Stomach (tissue), 19 donors: ENCODE measurements at places on chromosomes 5 and 9.

- DNase-seq = no peak
Measured at GRCh38 chr9:81579381-81579780, 110.0 kb downstream of the TLE1 start.

DNA sequence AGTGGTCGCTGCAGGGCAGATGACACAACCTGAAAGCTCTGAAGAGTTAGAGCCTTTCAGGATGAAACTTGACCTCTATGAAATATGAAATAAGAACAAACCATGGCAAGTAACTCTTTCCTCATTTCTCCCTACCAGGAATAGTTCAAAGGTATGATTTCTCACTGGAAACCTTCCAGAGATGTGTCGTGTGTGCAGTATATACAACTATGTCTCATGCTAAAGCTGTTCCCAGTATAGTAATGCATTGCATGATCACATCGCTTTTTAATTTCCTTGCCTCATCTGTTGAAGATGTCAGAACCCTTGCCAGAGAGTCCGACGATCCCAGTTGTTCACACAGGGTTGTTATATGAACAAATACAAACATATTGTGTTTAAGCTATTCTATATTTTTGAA lies 45.8 kb upstream of the RGMB start:
- DNase-seq = no peak

GRCh38 chr9:24498632-24499031 lies 47.1 kb downstream of the IZUMO3 start:
- DNase-seq = no peak

DNA sequence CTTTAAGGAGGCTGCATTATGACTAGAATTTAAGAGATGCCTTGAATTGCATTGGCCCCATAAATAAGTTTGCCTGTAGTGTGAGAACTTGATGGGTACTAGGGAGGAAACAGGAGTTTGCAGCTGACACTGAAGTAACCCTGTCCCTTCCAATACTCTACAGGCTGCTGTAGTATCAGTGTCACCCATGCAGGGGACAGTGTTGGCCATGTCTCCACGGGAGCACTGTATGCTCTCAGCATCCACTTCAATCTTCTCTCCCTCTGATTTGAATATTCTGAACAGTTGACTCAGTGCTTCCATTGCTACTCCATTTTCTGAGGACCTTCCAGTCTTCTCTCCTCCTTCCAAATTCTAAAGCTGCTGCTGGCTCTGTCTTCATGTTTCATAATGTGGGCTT lies 11.4 kb upstream of the IFNA14 start:
- DNase-seq = no peak

GRCh38 chr9:14992081-14992480 lies 81.9 kb upstream of the FREM1 start:
- DNase-seq = peak; percentile 21

DNA sequence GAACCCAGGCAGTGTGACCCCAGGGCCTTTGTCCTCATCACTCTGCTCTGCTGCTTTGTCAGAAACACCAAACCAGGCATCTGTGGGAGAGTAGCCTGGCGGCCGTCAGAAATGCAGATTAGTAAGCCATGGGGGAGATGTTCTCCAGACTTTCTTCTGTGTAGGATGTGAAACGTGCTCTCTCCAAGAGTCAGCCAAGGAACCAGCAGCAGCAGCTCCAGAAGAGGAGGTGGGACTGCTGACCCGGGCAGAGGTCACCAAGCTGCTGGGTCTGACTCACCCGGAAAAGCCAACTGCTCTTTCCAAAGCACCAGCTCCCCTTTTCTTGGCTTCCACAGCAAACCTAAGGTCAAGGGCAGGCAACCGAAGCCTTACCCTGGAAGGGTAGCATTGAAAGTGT lies 14.4 kb upstream of the ABLIM3 start:
- no peak for DNase-seq

DNA sequence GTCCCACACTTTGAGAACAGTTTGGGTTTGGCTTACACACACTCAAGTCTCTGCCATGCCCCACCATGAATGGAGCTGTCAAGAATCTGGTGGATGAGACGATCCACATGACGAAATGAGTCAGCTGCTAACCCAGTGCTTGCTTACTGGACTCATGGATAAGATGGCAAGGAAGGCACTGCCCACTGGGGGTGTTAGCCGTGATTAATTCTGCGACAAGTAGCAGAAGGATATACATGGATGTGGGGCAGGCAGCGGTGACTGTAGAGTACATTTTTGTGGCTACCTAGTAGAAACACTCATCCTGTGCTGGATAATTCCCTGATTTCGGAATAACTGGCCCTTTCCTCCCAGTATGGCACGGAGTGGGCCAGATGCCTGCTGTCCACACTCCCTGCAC lies 77.5 kb downstream of the SPATA31C2 start:
- no peak for DNase-seq

DNA sequence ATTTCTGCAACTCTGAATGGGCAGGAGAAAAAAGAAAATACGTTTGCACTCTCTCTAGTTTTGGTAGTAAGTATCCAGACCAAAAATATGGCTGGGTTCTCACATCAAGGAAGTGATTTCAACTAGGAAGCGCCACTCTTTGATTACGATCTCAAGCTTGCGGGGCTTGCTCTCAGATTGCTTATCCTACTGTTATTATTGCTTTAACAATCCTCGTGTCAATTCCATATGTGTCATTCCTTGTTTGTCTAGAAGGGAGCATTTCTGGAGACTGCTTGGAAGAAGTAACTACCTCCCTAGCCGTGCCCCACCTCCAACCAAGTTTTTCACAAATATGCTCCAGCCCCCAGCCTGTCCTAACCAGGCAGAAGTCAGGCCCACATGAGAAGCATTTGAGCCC lies 3.5 kb downstream of the PRUNE2 start:
- DNase-seq = no peak

DNA sequence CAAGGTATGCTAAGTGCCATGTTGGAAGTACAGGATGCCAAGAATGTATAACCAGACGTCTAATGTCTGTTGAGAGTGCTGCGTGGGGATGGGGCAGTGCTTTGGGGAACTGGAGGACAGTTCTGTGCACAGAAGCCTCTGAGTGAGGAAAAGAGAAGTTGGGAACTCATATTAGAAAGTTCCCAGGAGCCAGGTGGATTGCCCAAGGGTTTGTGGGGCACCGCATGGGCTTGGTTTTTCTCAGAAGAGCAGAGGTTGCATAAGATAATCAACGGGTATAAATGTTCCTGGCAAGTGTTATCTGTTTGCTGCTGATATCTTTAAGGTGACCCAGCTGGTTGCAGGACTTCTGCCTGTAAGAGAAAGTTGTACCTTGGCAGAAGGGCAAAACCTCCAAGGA lies 13.1 kb downstream of the HRH2 start:
- DNase-seq = no peak

GRCh38 chr9:35335164-35335563 lies 154.7 kb upstream of the RUSC2 start:
- no peak for DNase-seq

DNA sequence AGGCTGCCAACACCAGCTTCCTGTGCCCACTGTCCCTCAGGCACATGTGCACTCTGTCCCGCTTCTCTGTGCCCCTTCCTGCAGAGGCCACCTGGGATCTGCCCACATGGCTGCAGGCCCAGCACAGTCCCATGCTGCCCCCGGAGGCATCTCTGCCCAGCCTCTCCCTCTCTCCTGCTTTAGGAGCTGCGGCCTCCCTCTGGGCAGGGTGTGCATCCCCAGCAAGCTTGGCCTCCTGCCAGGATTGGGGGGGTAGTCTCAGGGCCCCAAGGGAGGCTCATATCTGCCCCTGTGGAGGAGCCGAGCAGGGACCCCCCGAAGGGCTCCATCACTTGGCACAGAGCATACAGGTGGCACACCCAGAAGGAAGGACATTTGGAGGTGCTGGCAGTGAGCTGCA lies 24.8 kb downstream of the FLT4 start:
- DNase-seq = no peak

DNA sequence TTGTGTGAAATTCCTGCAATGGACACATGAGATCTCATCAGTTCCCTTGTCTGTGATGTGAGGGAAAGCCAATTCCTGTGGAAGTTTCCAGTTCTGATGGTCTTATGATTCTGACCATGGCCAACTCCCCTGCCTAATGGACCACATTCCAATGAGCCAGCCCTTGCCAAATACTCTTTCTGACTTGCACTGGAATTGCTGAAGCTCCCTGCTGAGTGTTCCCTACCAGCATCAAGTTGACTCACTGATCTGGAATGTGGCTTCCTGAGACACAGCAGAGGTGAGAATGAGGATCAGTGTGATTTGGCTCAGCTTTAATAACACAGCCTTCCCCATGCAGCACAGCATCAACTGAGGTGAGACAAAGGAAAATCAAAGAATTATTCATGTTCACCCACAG lies 427.8 kb downstream of the KDM4C start:
- DNase-seq = no peak

DNA sequence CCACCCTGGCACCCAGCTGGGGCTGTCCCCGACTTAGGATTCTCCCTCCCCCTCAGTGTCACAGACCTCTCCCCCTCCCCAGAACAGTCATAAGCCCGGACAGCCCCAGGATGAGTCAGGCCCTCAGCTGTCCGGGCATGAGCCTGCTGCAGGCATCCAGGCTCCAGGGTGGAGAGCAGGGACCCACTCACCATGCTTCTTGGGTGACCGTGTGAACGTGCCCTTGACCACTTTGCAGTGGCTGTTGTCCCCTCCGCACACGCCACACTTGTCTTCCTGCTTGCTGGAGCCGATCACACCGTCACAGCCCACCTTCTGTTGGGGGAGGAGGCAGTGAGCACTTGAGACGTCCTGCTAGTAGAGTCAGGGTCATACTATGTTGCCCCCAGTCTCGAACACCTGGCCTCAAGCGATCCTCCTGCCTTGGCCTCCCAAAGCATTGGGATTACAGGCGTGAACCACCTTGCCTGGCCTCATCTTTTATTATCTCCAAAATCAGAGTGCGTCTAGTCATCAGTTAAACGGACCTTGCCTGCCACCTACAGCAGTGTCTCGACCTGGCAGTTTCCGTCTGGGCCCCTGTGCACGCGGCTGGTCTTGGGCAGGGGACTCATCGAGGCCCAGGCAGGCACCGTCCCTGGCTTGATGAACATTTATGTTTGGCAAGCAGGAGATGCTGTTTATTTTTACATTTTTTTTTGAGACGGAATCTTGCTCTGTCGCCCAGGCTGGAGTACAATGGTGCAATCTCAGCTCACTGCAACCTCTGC lies 72.6 kb downstream of the ZNF354C start:
- no peak for DNase-seq

DNA sequence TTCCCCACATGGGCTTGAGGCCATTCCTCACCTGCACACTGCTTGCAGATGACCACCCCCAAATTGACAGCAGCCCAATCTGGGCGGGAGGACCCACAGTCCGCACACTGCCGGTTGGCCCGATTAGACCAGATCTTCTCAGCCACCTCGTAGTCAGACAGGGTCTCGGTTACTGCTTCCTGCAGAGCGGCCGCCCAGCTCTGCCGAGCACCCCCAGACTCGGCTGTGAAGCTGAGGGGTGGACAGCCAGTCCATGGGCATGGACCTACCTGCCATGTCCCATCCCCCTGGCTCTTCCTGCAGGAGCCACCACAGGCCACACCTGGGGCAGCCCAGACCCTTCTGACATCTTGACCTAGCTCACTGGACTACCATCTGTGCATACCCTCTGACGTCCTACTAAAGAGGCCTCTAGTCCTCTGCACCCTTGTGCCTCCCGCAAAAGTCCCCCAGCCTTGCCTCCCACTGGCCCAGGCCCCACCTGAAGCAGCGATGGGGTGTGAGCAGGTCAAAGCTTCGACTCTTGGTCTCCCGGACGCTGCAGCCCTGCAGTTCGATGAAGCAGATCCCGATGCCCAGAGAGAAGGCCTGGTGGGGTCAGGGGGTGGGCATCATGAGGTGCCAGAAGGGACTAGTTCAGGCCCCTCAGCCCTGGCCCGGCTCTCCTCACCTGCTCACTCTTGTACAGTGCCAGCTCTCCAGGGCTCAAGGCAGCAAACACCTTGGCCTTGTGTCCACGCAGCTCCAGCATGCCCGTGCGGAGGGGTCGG lies 9.8 kb downstream of the ARAP3 start:
- no peak for DNase-seq

- DNase-seq = no peak
Measured at GRCh38 chr9:109158651-109159050, 8.4 kb downstream of the FRRS1L start.

DNA sequence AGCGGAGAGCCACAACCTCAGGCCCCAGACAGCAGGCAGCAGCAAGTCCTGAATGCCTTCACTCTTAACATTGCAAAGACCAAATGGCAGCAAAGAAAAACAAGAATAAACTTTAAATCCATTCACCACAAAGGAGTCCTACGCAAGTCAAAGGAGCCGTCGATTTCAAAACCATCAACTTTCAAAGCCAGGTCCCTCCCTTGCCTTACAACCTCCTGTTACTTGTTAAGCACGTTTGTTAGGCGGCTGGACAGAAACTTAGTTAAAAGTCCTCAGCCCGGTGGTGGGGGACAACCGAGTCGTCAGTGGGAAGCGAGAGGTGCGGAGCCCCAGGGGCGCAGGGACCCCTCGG lies 938 bp downstream of the LPAR1 start:
- DNase-seq = no peak

DNA sequence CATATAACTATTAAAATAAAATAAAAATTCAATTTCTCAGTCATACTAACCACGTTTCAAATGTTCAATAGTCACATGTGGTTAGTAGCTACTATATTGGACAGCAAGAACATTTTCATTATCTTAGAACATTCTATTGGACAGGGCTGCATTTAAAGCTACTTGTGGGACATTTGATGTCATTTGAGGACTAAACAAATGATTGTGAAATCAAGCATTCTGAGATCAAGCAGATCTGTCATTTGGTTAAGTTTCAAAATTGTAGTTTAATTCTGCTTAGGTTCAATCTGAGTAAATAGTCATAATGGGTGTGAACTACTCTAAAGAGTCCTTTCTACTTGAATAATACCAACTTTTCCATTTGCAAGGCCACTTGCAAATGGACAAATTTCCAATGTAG lies 226.9 kb upstream of the C9orf72 start:
- no peak for DNase-seq

DNA sequence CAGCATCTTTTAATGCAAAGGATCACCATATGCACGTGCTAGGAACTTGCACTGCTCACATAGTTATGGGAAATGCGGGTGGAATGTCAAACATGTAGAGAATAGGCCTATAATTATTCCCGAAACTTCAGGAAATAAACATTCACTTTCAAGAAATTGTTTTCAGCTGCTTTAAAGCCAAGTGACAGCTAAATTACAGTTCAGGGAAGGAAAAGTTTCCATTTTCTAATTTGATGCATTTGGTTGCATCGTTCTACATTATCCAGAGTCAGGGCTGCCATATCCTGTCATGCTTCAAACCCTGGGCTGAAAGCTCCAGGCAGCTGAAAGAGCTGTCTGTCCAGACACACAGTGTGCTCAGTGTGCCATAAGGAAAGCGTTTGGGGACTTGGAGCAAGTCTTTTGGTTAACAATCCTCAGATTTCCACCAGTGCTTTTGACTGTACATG lies 518.1 kb downstream of the CSNK1G3 start:
- no peak for DNase-seq

- DNase-seq = no peak
Measured at GRCh38 chr5:15013654-15014463, 142.3 kb upstream of the ANKH start.

- no peak for DNase-seq
Measured at GRCh38 chr5:132378580-132378979, 9.1 kb downstream of the SLC22A5 start.
